ENCODE measurements at places on chromosomes 7 and 10.
A peak's percentile ranks its signal among the peaks of the same experiment; 100 is the strongest.

GRCh38 chr7:150481186-150481920 lies 30.9 kb downstream of the GIMAP8 start:
- peak; percentile 55 for DNase-seq

DNA sequence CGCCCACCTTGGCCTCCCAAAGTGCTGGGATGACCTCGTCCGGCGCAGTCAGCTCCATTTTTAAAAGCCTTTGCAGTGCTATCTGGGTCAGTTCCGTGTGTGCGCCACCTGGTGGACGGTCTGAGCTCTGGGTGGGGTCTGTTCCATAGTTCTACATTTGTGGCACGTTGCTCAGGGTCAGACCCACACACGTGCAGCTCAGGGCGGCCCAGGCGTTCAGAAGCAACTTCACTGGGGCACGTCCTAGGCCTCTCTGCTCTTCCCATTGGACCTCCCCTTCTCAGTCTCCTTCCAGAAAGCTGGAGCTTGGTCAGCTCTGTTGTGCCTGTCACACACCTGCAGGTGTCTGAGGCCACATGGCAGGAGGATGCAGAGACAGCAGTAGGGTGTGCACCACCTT lies 137.9 kb downstream of the DNAJB6 start:
- DNase-seq = peak; percentile 24

GRCh38 chr10:84235096-84235495 lies 6.2 kb downstream of the LRIT1 start:
- DNase-seq = no peak

DNA sequence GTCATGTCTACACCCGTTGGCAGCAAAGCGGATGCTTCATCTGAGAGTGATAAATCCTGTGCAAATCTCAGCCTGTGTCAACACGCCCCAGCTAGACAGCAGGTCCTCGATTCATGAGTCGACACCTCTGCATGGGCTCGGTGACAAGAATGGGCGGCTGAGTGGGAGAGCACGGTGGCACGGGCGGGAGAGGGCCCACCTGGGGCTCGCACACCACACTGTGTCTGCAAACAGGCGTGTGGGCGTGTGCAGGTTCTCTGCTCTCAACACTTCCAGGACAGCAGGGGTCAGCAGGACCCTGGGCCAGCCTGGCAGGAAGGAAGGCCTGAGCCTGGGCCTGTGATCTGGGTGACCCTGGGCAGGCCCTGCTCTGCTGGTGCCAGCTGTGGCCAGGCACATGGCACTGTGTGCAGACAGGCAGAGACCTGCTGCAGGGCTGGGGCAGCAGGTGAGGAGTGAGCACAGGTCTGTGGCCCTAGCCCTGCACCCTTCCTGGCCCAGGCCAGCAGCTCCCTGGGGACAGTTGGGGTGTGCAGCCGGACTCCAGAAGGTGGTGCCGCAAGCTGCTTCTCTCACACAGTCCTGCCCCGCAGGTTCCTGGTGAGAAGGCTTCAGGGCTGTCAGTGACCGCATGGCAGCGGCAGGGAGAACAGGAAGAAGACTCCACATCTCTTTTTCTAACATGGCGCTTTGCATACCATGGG lies 216.4 kb downstream of the ELFN1 start:
- DNase-seq = no peak

DNA sequence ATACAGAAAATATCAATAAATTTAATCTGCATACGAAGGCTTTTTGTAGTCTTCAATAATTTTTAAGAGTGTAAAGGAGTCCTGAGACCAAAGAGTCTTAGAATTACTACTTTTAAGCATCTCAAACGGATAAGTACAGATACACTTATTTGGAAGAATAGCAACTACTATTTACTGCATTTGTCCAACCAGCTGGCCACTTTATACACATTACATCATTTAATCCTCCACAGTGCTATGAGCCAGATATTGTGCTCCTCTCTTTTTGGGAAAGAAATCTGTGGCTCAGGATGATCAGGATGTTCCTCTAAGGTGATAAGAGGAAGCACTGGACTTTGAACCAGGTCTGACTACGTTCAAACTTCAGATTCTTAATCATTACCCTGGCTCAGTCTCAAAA lies 588.6 kb upstream of the LRRTM3 start:
- no peak for DNase-seq

- DNase-seq = no peak
Measured at GRCh38 chr10:132834311-132834761, 48.4 kb upstream of the NKX6-2 start.

DNA sequence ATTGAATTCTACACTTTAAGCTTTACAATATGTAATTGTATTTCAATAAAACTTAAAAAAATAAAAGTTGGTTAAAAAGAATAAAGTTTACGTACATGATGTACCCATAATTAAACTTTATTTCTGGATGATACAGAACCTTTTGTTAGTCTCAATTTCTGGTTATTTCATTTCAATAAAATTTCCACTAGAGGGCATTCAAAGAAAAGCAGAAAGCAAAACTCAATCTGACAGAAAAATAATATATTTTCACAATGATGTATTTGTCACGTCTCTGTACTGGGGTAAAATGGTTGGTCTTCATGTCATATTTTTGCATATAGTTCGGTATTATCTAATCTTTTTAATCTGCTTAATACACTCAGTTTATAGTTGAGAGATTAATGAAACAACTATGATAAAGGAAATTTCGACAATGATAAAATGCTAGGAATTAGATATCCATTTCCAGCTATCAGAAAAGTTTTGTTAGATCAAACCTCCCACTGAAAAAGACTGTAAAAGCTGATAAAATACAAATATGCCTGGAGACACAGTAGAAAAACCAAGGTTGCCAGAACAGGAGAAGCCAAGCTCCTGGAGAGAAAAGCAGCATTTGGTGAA lies 27.4 kb downstream of the ASZ1 start:
- no peak for DNase-seq

DNA sequence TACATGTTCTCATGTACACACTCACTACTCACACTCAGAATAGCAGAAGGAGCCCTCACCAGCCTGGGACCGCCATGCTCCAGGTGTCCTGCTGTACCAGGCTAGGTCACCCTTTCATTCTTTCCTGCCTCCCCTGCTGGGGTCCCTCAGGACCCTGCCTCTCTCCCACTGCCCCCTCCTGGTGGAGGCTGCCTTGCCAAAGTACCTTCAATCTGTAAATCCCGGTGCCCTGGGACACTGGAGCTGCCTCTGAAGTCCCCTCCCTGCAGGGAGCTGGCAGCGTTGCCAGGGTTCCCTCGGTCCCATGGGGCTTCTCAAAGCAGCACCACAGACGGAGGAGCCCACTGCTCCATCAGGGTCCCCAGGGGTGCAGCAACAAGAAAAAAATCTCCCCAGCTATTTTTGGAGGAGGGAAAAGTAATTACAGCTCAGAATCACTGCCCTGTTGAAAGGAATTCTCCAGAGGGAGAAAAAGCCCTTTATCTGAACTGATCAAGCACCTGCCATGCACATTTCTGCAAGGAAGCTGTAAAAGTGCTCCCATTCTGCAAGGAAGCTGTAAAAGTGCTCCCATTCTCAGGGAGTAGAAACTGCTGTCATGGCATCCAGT lies 259.9 kb downstream of the PTPRN2 start:
- DNase-seq = no peak

DNA sequence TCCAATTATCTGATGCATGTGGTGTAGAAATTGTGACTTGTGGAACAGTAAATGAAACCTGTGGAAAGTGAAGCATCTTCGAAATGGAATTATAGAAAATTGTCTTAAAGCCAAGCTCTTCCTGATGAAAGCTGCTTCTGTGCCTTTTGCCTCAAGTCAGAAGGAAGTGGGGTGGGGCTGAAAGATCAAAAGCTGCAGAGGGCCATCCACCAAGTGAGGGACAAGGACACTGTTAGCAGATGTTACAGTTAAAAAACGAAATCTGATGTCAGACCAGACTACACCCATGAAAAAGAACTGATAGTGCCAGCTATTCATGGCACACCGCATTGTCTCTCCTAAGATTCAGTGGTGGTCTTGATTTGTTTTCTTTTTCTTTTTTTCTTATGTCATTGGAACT lies 23.8 kb upstream of the WASL start:
- DNase-seq = no peak

GRCh38 chr10:91410638-91411371 lies 661 bp downstream of the HECTD2 start:
- DNase-seq = peak; percentile 21

DNA sequence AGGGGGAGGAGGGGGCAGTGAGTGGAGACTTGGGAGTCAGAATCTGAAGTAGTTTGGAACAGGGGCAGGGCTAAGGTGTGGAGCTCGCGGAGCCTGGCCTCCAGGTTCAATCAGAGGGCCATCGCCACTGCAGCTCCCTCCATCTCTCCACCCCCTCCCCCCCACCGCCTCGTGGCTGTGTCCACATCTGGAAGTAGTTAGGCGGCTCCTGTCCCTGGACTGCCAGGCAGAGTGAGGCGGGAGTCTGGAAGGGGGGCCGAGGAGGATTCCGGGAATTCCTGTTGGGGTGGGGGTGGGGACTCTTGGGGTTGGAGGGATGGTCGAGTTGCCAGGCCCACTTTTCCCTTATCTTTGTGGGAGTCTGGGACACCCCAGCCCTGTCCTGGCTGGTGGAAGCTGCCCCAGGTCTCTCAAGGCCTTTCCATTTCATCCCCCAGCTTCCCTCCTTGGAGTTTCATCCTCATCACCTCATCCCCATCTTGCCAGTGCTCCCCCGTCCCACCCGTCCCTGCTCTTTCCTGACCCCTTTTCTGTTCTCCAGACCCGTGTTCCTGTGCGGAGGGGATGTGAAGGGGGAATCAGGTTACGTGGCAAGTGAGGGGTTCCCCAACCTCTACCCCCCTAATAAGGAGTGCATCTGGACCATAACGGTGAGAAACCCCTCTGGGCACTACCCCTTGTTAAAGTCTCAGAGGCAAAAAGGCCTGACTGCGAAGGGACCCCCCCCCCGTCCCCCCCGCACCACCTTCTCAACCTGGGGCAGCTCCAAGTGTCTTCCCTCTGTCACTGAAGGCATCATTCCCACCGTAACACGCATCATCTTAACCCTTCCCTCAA lies 944 bp downstream of the PCOLCE start:
- DNase-seq = no peak

DNA sequence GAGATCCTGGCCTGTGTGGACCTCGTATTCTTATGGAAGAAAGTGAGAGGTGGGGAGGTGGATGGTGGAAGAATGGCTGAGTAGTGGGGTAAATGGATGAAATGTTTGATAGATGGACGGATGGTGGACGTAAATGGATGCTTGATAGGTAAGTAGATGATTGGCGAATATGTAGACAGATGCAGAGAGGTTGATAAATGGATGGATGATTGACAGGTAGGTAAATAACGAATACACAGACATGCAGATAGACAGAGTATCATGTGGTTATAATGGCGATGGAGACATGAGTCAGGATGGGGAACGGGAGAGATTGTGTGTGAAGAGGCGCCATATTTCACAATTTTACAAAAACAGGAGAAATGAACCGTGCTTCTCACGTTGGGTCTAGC lies 219.5 kb downstream of the DIP2C start:
- DNase-seq = no peak

- DNase-seq = peak; percentile 33
Measured at GRCh38 chr10:69214666-69215131, 5.4 kb upstream of the HKDC1 start.

- DNase-seq = no peak
Measured at GRCh38 chr10:62755662-62756653, 48.6 kb upstream of the ADO start.

- no peak for DNase-seq
Measured at GRCh38 chr7:135741905-135742304, 6.7 kb downstream of the FAM180A start.

Measured in activated CD4-positive, alpha-beta T cell treated with anti-CD3 and anti-CD28 coated beads, Interleukin-2, amount 50 U/mL, for 16 hours (primary cell).